ENCODE measurements at places on chromosomes 7 and 10.

- no peak for DNase-seq
These were observed 35.9 kb downstream of the BLNK start for GRCh38 chr10:96235326-96236089.

DNA sequence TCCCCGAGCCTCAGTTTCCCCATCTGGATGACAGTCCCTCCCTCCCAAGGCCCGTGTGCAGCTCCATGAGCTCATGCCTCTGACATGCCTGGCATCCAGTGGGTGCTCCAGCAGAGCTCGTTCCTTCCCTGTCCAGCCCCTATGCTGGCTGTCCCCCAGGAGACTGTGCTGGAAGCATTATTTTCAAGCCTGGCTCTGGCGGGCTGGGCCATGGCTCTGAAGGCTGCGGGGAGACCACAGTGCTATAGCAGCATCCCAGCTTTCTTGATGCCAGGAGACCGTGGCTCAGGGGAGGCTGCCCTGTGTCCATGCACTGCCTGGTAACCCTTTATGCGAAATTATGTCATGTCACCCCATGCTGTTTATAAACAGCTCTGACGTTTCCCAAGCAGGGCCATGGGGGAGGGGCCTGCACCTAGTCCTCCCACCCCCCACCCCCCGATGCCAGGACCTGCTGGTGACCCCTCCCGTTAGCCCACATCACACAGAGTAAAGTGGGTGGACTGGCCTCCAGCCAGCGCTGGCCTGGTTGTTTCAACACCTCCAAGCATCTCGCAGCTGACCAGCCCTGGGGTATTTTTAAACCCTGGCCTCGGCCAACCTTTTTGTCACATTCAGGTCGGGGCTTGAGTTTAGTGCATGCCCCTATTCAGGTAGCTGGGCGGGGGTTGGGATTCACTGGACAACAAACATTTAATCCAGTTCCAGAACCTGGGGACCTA is 105.9 kb upstream of the ZNF716 start:
- no peak for DNase-seq

GRCh38 chr7:69743436-69743835 is 145.2 kb downstream of the AUTS2 start:
- no peak for DNase-seq

GRCh38 chr7:100369105-100369504 is 4.2 kb upstream of the PILRA start:
- no peak for DNase-seq

GRCh38 chr7:98418271-98418635 is 17.4 kb upstream of the BAIAP2L1 start:
- no peak for DNase-seq

DNA sequence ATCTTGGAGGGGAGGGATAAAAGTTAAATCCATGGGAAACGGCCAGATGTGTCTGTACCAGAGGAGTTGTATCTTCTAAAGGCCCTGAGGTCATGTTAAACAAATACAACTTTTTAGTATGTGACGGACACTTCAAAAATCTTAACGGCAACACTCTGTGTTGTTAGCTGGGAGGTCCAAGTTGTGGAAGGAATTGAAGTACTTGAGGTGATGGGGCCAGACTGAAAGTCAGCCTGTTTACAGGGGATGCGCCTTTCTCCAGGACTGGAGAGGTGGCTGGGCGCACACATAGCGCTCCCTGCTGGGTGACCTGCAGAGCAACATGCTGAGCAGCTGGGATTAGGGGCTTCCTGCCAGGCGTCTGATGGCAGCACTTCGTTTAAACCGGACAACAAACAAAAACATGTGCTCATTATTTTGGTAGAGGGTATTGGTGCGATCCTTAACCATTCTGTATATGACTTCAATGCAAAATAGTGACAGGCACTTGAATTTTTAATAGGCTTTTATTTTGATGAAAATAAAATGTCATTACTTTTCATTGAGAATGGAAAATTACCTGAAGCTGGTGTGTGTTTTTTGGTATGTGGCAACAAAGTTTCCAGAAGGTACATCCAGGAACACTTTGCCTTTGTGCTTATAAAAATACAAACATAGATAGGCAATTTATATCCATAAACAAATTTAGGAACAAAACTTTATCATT is 198.2 kb downstream of the MLLT10 start:
- no peak for DNase-seq

DNA sequence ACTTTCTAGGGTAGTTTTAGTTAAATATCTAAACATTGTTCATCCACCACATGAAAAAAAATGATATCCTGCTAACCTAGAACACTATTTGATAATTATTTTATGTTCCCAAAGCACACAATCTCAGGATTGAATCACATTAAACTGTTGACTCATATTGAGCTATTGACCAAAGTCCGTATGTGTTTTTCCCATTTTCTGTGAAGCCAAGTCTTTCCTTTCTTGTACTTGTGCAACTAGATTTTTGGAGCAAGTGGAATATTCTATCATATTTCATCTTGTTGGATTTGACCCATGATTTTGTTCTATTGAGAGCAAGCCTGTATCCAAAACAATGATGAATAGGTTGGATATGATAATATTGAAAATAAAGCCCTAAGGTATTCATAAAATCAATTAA is 164.6 kb downstream of the SKAP2 start:
- no peak for DNase-seq

GRCh38 chr7:20892776-20893175 is 106.1 kb upstream of the SP8 start:
- DNase-seq: no peak

GRCh38 chr10:124362568-124362967 is 56.2 kb downstream of the OAT start:
- DNase-seq: no peak

GRCh38 chr10:7903851-7904250 is 85.5 kb downstream of the TAF3 start:
- DNase-seq: no peak

DNA sequence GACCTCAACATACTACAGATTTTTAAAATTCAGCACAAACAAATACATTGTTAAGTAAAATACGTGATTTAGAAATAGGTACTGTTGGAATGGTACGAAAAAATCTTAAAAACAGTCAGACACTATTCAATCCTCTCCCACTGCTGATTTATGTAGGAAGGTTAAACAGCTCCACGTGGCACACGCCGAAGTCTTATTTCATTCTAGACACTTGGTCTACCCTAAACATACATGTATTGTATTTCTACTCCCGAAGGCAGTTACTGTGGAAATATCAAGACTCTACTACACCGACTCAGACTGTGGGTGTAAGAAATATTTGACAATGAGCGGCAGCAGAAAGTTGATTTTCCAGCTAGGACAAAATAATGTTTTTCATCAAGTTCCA is 130.6 kb downstream of the MPP7 start:
- no peak for DNase-seq

DNA sequence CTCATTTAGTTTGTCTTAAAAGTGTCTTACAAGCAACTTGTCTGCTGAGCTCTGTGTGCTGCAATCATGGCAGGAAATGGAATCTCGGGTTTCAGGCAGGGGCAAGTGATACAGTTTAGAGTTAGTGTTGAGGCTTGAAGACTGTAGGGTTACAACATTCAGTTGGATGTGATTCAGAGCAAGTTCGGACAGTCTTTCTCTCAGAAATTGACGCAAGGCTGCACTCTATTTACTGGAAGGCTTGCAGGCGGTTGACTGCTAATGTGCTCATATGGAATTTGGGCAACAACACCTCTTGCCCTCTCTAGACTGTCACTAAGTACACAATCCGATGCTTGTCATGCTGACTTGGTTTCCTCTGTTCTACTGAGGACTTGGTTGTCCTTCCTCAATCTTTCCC is 161.7 kb upstream of the BMPER start:
- no peak for DNase-seq

- DNase-seq: no peak
These were observed 125.2 kb upstream of the CARD11 start for GRCh38 chr7:3168869-3169268.
